ENCODE measurements at places on chromosomes 12 and 14.

DNA sequence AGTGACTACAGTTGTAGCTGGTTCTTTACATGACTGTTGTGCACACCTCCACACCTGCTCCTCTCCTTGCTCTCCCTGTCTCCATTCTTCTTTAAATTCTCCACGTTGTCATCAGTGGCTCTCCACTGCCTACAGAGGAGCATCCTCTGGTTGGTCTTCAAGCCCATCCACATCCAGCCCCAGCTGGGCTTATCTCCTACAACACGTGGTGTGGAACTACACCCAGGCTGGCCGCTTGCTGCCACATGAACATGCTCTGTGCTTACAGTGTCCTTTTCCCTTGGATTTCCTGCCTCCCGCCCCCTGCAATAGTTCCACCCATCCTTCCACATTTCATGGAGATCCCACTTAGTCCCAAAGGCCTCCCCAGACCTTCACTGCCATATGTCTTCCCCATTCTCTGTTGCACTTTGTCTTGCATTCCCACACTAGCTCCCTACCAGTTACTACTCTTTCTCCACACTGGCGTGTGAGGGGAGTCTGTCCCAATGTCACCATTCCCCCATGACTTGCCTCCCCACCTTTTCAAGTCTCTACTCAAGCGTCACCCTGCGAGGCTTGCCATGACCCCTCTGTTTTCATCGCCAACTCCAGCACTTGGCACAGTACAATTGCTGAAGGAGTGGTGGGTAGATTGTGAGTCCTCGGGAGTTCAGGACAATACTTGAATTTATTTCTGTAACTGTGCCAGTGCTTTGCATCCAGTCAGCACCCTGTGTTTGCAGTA is 9.8 kb upstream of the MCRS1 start:
- H3K27ac ChIP-seq, result no peak overlapping the region
- DNase-seq, result no peak
- no peak overlapping the region for H3K4me3 ChIP-seq
- peaks cover 12% of the 10 kb centered on the region for H3K36me3 ChIP-seq
- H3K27me3 ChIP-seq, result no peaks in the 10 kb centered on the region

DNA sequence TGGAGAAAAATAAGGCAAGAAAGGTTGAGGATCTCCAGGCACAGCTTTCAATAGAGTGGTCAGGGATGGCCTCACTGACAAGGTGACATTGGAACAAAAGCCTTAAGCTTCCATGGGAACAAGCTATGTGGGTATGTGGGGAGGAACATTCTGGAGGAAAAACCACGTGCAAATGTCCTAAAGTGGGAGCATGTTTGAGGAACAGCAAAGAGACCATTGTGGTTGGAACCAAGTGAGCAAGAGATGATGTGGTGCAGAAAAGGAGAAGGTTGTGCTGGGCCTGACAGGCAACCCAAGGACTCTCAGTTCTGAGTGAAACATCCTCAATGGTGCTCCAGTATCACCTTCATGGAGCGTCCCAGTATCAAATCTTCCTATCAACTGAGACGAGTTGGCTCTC is 184.0 kb downstream of the CAND1 start:
- DNase-seq, result no peak
- H3K27ac ChIP-seq, result no peak overlapping the region
- H3K4me3 ChIP-seq, result no peak overlapping the region
- H3K36me3 ChIP-seq, result no peaks in the 10 kb centered on the region

- no peak for DNase-seq
- H3K4me1 ChIP-seq, result peaks cover 4% of the 10 kb centered on the region
- H3K27me3 ChIP-seq, result no peaks in the 10 kb centered on the region
- peaks cover 8% of the 10 kb centered on the region for H3K36me3 ChIP-seq
- H3K27ac ChIP-seq, result no peak overlapping the region
Observed at GRCh38 chr12:2456813-2457186, 338.0 kb upstream of the FKBP4 start.

DNA sequence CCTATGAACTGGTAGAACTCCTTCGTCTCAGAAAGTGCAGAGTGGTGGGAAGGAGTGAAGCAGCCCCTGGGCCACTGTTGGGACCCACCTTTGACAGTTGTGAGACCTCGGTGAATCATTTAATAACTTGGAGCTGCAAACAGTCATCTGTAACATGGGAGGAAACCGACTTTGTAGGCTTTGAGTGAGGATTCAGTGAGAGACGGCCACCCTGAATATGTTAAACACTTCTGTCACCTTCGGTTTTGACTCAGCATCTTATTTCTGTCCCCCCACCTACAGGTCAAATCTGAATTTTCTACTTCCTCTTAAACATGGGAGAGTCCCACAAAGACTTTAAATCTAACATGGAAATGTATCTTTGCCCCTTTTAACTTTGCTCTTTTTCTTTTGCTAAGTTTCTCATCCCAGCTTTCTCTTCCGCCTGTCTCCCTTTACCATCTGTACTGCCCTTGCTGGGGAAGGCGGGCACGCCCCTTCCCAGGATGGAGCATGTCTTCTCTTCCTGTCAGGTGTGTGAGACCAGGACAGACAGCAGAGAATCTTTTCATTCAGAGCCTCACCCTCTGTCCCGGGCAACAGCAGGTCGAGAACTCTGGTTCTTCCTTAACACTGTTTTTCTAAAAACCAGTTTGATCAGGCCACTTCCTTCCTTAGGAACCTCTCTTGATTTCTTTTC is 37.1 kb downstream of the ZC3H14 start:
- H3K27me3 ChIP-seq, result no peaks in the 10 kb centered on the region
- H3K36me3 ChIP-seq, result peaks cover 44% of the 10 kb centered on the region
- peak overlapping the region; percentile 80 for H3K27ac ChIP-seq
- H3K4me1 ChIP-seq, result peaks cover 5% of the 10 kb centered on the region

DNA sequence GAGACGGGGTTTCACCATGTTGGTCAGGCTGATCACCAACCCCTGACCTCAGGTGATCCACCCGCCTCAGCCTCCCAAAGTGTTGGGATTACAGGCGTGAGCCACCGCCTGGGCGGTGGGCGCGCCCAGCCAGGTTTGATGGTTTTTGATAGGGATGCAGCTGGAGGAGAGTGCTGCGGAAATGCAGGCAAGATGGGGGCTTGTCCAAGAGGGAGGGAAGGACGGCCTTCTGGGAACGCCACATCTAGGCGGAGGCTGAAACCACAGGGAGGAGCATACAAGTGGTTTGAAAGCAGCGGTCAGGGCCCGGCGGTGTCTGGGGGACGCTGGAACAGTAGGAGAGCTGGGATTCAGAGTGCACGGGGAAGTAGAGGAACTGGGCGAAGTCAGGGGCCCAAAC is 134.6 kb downstream of the VRK1 start:
- H3K27ac ChIP-seq, result no peak overlapping the region
- peaks cover 9% of the 10 kb centered on the region for H3K4me1 ChIP-seq
- DNase-seq, result no peak
- no peak overlapping the region for H3K4me3 ChIP-seq
- no peaks in the 10 kb centered on the region for H3K36me3 ChIP-seq
- H3K27me3 ChIP-seq, result no peaks in the 10 kb centered on the region

DNA sequence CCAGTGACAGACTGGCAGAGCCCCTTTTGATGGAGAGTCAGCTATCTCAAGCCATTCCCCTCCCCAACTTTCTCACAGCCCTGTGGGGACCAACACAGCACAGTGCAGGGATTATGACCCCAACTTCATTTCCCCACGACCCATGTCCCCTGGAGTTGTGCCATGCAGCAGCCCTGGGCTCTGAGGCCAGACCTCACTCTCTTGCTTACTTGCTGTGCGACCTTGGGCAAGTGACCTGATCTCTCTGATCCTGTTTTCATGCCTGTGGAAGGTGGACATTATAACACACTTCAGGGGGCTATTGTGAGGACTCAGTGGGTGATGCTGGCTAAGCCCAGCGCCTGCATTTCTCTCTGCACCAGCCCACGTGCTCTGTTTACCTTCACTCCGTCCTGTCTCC is 14.1 kb downstream of the OTUB2 start:
- peaks cover 6% of the 10 kb centered on the region for H3K4me1 ChIP-seq
- DNase-seq, result no peak
- no peak overlapping the region for H3K27ac ChIP-seq

Measured in type B pancreatic cell (in vitro differentiated cells).